NCI-H510A (cell line): ENCODE measurements at places on chromosomes 5 and 9.
A peak's percentile ranks its signal among the peaks of the same experiment; 100 is the strongest.

GRCh38 chr9:69131682-69132081 is 42.4 kb upstream of the TJP2 start:
- no peak for DNase-seq

DNA sequence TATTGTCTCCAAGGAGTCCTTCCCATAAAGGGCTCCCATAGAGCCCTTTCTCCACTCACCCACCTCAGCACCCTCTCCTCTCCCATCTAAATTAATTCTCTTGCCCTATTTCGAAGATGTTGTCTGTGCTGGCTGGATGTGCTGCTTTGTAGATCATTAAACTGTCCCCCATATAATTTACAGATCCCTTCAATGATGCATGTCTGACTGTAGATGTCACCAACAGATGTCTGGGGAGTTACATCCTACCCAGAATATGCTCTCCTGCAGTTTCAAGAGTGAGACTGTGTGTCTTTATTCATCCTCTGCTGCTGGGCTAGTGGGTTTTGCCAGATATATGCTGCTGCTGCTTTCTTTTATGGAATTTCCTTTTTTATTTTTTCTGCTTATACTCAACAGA is 351.2 kb downstream of the MLLT3 start:
- DNase-seq: no peak

GRCh38 chr9:109342878-109343277 is 22.0 kb upstream of the EPB41L4B start:
- no peak for DNase-seq

DNA sequence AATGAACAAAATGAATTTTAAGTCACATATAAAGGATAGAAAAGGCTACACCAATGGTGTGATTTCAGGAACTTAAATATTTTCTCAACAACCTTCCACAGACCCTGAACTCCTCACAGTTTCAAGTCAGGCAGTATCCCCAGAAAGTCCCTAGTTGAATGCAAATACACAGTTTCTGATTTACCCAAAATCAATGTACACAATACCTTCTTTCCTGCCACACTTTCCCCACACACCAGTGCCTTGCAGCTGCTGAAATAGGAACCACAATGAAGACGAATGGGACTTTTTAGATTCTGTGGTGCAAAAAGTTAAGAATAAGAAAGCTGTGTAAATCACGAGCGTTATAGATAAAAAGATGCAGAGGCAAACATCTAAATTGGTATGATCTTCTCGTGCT is 552.4 kb upstream of the MEF2C start:
- no peak for DNase-seq

GRCh38 chr5:82298668-82299067 is 20.5 kb upstream of the RPS23 start:
- DNase-seq: no peak

DNA sequence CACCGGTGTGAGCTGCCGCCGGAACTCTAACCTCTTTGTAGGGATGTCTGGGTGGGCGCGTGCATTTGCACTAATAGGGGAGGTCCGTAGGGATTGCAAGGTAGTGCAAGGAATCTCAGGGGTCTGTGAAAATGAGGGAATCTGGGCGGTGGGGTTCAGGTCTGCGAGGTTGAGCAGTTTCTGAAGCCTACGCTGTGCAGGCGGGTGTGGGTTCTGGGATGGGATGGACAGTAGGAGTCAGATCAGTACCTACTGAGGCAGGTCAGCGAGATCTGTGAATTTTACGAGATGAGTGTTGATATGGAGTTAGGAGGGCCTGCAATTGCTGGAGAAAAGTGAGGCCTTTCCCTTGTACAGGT is 856 bp upstream of the ATOSB start:
- no peak for DNase-seq

DNA sequence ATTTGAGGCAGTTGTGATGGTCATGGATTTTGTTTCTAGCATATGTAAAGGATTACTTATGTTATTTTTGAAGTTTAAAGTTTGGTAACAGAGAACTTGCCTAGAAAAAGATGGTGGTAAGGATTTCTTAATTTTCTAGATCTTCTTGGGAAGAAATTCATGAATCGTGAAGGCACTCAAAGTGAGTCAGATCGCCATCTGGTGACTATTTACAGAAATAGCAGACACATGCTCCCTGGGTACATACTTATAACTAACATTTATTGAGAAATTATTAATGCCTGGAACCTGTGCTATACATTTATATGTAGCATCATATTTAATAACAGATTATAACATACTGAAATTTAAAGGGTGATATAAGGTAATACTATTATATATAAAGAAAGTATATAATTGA is 299.7 kb downstream of the IZUMO3 start:
- DNase-seq: no peak

DNA sequence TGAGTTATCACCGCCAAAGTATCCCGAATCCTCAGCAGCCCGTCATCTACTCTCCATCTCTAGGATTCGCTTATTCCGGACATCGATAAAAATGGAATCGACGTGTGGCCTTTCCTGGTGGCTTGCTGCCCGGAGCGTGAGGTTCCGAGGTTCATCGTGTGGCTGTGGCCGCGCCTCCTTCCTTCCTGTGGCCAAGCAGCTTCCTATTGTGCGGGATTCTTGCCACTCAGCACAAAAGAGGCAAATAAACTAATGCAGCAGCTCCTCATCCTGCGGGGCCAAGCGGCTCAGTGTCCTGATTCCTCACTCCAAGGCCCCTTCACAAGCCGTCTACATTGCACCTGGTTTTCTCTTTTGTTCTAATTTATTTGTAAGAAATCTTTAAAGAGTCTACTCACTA is 800.9 kb downstream of the CDH9 start:
- DNase-seq: no peak

- no peak for DNase-seq
These were observed 33.2 kb upstream of the RXRA start for GRCh38 chr9:134293031-134293521.

DNA sequence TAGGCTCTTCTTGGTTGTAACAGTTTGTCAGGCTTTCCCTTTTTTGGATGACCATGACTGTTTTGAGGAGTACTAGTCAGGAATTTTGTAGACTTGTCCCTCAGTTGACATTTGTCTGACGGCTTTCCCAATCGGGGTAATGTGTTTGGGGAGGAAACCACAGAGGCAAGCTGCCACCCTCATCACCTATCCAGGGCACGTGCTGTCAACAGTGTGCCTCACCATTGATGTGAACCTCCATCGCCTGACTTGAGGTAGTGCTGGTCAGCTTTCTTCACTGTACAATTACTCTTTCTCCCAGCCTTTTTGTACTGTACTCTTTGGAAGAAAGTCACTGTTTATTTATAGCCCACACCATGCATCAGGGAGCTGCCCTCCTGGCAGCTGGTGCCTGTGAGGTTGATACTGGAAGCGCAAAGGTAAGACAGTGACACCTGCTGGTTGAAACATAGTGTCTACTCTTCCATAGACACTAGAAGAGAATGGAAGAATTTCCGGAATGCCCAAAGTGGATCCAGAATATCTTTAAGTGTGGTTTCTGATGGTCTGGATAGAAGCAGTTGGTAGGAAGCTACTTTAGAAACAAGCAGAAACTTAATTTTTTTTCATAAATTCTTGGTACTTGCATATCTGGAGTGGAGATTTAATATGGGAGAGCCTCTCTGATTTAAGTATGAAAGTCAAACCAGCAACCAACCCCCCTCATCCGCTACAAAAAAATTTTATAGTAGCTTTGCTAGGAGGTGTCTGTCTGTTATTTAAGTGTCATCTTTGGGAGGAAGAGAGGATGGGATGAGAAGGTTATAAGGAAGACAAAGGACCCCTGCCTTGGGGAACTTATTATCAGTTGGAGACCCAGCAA is 69.3 kb downstream of the SNX30 start:
- peak; percentile 56 for DNase-seq

GRCh38 chr5:158565017-158565789 is 534.5 kb downstream of the EBF1 start:
- DNase-seq: no peak

DNA sequence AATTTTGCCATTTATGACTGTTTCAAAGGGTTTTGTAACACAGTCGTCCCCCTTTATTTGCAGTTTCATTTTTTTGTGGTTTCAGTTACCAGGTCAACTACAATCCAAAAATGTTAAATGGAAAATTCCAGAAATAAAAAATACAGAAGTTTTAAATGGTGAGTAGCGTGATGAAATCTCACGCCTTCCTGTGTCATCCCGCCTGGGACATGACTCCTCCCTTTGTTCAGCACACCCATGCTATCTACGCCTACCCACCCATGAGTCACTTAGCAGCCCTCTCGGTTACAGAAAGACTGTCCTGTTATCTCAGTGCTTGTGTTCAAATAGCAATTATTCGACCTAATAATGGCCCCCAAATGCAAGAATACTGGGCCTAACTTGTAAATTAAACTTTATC is 765.3 kb upstream of the ADAMTS16 start:
- no peak for DNase-seq

DNA sequence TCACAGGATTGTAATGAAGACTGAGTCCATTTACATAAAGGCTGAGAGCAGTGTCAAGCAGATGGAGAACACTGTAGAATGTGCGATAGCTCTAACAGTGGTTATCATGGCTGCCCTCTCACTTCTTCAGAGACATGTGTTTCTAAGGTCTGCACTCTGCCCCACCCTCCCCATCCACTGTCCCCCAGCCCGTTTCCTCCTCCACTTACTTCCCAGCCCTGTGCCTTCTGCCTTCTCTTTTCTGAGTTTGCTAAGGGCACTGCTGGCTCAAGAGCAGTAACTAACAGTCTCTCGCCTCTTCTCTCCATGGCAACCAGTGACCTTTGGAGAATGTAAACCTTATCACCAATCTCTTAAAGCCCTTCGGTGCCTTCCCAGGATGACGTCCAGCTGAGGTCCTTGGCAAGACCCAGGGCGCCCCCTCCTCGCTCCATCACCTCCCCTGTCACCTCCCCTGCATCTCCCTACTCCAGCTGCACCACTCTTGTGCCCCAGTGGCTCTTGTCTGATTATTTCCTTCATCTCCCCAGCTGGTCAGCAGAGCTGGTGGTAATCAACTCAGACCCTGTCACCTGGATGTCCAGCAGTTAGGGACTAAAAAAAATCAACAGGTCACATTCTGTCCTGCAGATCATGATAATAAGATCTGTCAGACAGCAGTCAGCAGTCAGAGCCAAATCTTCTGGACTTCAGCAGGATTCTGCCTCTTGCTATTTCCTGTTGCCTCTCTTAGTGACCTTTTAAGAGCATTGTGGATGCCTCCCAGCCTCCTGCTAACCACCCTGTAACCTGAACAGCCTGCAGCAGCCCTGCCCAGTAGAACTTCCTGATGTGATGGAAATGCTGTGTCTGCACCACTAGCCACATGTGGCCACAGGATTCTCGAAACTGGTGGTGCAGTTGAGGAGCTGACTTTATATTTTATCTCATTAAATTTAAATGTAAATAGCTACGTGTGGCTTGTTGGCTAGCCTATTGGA is 9.0 kb downstream of the FXN start:
- DNase-seq: no peak

DNA sequence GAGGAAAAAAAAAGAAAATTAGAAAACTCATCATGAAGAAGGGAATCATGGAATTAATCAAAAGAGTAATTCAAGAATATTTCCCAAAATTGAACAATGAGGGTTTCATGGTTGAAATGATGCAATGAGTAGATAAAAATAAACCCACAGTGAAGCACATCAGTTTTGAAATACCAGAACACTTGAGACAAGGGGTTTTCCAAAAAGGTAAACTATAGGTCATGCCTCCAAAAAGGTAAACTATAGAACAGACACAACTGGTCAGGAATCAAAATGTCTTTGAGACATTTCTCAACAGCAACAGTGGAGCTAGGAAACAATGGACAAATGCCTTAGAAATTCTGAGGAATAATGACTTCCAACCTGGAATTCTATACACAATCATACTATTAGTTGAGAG is 60.2 kb upstream of the PCSK5 start:
- no peak for DNase-seq

- DNase-seq: no peak
These were observed 598.0 kb upstream of the RGMB start for GRCh38 chr5:98175474-98175873.

DNA sequence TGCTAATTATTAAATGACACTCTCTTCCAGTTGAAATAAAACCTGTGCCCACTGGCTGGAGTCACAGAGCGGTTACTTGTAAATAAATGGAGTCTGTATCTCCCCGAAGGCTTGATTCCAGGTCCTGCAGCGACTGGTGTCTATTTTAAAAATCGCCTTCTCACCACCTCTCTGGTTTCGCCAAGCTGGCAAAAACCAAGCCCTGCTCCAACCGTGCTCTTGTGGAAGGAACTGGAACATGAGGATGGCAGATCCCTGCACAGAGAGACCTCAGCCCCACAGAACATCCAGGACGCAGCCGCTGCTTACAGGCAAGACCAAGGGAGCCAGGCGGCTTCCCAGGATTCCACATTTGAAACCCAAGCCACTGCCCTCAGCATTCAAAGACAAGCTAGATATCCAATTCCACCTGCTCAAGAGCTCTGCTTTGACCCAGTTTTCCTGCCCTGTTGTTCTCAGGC is 15.0 kb downstream of the SEMA4D start:
- no peak for DNase-seq

DNA sequence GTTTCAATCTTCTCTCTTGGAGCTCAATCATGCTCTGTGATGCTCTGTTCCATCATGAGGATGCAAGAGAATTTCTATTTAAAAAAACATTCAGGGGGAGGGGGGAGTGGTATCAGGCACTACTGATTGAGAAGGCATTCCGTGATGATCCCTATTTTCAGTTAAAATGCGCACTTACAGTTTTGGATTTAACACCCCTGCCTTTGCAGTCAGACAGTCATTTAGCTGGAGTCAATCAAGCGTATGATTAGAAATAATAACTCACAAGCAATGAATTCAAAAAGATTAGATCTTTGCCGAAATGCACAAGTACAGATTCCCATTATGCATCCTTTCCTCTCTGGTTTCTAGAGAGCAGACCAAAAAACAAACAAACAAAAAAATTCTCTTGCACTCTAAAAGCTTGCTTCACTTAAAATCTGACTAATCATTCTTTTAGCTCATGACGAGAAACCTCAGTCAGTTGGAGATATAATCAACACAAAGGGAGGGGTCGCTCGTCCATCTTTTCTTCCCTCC is 55.4 kb downstream of the EFNA5 start:
- no peak for DNase-seq

GRCh38 chr5:42718591-42718990 is 38.0 kb upstream of the CCDC152 start:
- no peak for DNase-seq

- DNase-seq: no peak
These were observed 414.8 kb downstream of the GADD45G start for GRCh38 chr9:90019626-90020025.

GRCh38 chr5:163089926-163090325 is 347.5 kb upstream of the CCNG1 start:
- no peak for DNase-seq

DNA sequence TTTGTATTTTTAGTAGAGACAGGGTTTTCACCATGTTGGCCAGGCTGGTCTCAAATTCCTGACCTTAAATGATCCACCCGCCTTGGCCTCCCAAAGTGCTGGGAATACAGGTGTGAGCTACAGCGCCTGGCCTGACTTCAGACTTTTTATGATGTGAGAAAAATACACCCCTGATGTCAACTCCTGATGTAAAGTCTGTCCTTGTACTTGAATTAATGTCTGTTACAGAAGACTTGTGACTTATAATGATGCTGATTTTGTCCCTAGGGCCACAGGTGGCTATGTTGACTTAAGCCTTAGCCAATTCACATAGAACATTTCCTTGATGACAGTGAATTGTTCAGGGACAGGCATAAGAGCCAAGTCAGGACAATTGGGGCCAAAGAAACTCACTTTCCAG is 42.5 kb upstream of the MELK start:
- DNase-seq: no peak

GRCh38 chr5:122874179-122874875 is 28.9 kb downstream of the SNX24 start:
- no peak for DNase-seq

- DNase-seq: no peak
These were observed 8.3 kb upstream of the TIFAB start for GRCh38 chr5:135460246-135461033.
